ENCODE measurements at places on chromosomes 12 and 14. TPM values are rescaled to one million over a fixed set of nuclear protein-coding genes. Genes with fewer than 3 reads are reported as not detected.

The HCAR1 gene
- total RNA-seq: not detected

The CD69 gene
- not detected for total RNA-seq

DNA sequence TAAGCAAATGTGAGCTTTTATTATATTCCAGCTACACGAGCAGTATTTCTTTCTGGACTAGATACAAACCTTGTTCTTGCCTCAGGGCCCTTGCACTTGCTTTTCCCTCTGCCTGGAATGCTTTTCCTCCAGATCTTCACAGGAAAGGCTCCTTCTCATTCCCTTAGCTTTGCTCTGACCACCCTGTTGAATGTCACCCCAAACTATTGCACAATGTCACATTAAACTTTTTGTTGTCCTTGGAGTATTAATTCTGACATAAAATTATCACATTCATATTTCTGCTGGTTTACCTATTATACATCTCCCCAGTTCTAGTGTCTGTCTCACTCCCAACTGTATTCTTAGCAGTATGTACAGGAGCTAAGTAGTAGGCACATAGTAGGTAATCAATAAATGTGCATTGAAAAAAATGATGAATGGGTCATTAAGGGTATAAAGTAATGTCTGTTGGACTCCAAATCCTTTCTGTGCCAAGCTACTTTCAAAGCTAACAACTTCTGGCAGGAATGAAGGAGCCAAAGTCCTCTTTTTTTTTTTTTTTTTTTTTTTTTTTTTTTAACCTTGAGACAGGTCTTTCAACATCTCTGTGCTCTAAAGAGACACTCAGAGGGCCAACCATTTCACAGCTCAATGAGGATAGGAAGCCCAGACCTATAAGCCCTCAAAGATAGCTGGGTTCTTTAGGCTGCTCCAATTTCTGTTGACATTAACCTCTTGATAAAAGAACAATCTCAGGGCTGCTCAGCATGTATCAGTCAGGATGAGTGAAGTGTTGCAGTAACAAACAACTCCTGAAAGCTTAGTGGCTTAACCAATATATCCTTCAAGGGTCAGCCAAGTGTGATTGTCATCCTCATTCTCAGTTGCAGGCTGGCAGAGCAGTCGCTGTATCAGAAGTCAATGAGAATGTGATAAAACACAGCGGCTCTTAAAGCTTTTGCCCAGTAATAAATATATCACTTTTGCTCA lies 424.4 kb upstream of the TBX3 start:
- no peaks in the 10 kb centered on the region for H3K4me1 ChIP-seq
- H3K36me3 ChIP-seq: no peaks in the 10 kb centered on the region
- no peak for DNase-seq

DNA sequence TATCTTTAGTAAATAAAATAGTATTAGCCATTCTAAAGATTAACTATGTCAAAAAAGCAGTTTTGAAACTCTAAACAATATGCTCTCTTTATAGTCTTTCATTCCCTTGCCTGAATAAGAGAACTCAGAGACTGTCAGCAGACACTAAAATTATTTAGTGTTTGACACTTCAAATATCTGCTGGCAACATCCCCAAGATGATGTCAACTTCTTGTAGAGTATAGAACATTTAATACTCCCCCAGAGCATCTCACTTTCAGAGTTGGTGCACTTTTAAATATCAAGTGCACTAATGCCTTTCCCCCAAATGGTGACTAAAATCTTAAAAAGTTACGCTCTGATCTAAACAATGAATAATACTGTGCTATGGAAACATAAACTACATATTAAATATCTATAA lies 374.9 kb downstream of the SLC6A15 start:
- no peak overlapping the region for H3K4me3 ChIP-seq
- no peaks in the 10 kb centered on the region for H3K4me1 ChIP-seq
- H3K27ac ChIP-seq: no peak overlapping the region
- no peak for DNase-seq
- no peaks in the 10 kb centered on the region for H3K27me3 ChIP-seq

DNA sequence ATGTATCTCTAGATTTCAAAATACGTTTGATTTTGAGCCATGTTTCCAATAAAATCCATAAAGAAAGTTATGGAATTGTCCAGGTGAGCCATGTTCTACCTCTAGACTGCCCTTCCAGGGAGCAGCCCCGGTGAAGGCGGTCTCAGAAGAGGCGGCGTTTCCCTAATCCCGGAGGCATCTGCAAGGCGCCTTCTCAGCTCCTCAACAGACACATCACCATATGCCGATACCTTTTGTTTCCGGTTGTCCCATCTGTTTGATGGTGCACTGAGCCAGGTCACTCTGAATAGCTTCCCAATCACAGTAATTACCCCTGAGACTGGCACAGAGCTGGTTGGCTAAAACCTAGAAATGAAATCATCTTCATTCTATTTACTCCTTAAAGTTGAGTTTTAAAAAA lies 305.5 kb upstream of the FKBP4 start:
- H3K36me3 ChIP-seq: no peaks in the 10 kb centered on the region
- H3K4me1 ChIP-seq: no peaks in the 10 kb centered on the region
- no peak for DNase-seq
- no peak overlapping the region for H3K4me3 ChIP-seq
- no peak overlapping the region for H3K27ac ChIP-seq

- no peaks in the 10 kb centered on the region for H3K36me3 ChIP-seq
- H3K27me3 ChIP-seq: peaks cover 2% of the 10 kb centered on the region
- no peak for DNase-seq
Observed at GRCh38 chr12:1539135-1539534, 55.2 kb downstream of the FBXL14 start.

DNA sequence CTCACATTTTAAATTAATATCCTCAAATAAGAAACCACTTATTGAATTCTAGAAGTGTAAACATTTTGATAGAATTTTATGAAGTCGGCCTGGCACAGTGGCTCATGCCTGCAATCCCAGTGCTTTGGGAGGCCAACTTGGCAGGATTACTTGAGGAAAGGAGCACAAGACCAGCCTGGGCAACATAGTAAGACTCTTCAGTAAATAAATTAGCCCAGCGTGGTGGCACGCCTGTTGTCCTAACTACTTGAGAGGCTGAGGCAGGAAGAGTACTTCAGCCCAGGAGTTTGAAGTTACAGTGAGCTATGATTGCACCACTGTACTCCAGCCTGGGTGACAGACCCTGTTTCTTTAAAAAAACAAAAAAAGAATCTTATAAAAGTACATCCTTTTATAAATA lies 8.9 kb upstream of the ZNF410 start:
- no peaks in the 10 kb centered on the region for H3K27me3 ChIP-seq
- H3K4me1 ChIP-seq: no peaks in the 10 kb centered on the region
- DNase-seq: no peak
- H3K27ac ChIP-seq: no peak overlapping the region

GRCh38 chr12:80625901-80626300 lies 81.5 kb upstream of the MYF6 start:
- H3K27ac ChIP-seq: no peak overlapping the region
- H3K4me3 ChIP-seq: no peak overlapping the region
- H3K27me3 ChIP-seq: no peaks in the 10 kb centered on the region
- H3K36me3 ChIP-seq: no peaks in the 10 kb centered on the region
